Right atrium auricular region (tissue), 2 donors: ENCODE measurements at places on chromosomes 3 and 15. TPM values are rescaled to one million over a fixed set of nuclear protein-coding genes. Genes with fewer than 3 reads are reported as not detected.

Gene CACNA2D2
- 6.2 TPM for total RNA-seq

- DNase-seq: no peak
Measured at GRCh38 chr3:75295013-75295412, 369.1 kb upstream of the FRG2C start.

Gene MESP2
- not detected for total RNA-seq

Gene NPAP1
- total RNA-seq: not detected

DNA sequence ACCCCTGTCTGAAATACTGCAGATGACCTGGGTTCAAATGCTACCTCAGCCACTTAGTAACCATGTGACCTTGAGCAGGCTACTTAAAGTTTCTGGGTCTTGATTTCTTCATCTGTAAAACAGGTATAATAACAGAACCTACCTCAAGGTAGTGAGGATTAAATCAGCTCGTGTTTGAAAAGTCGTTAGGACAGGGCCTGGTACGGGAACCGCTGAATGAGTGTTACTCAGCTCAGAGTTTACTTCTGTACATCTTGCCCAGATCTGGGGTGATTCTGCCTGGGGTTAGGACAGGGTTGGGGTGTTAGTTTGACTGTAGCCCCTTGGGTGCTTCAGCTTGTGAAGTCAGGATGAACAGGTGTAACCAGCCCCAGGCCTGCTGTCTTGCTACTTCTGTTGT is 1.8 kb downstream of the SEMA4B start:
- no peak for DNase-seq

Gene HYAL1
- total RNA-seq: 38.1 TPM

GRCh38 chr3:139491966-139492365 is 15.7 kb upstream of the RBP2 start:
- DNase-seq: no peak

Gene ACTR8
- 24.3 TPM for total RNA-seq

- DNase-seq: no peak
Measured at GRCh38 chr15:85356276-85356675, 24.1 kb upstream of the AKAP13 start.
